Effector memory CD8-positive, alpha-beta T cell (primary cell): ENCODE measurements at places on chromosomes 6 and 20.

GRCh38 chr20:3716195-3716834, 3.9 kb upstream of the SIGLEC1 start:
- peak; percentile 17 for DNase-seq

GRCh38 chr6:45310118-45310788, 17.9 kb upstream of the RUNX2 start:
- peak; percentile 14 for DNase-seq

DNA sequence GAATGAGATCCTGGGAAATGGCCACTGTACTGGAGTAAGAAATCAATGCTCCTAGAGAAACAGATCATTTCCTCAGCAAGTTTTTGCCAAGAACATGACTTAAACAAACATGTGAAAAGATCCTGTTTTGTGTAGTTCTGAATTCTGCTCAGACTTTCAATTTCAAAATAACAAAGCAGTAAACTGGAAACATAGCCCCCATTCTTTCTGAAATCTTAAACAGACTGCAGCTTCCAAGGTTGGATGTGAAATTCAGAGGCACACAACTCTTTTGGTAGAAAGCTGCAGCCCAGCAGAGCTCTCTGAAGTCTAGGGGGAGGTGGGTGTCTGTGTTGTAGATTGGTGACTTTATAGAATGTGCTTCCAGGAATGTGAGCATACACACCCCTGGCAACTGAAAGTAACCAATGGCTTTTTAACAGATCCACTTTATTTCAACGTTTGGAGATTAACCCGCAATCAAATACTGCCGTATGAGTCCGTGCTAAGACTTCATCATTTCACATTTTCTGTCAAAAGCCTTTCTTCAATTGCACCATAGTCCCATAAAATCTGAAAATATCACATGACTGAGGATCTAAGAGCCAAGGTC, 86.4 kb downstream of the ATXN1 start:
- no peak for DNase-seq

GRCh38 chr6:108502832-108503231, 57.9 kb upstream of the FOXO3 start:
- DNase-seq: no peak

DNA sequence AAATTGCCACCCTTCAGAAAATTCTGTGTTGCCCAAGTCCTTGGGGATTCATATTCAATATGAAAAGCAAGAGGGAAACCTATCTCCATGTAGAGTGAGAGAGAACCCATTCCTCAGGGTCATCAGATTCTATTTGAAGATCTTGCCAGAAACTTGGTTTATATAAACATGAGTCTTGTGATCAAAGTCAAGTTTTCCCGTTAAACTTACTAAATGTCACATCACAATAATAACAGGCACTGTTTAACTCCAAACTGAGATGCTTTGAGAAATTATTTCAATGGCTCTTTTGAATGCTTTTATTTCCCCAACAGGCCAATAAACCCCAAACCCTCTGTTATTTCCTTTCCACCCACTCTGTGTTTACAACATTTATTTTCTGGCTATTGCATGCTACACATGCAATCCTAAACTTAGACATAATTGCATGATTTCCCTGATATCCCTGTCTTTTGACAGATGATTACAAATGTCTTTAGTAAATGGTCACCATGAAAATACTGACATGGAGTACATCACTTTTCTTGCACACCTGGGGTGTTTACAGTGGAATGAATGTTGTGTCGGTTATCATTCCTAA, 31.1 kb upstream of the SSTR4 start:
- no peak for DNase-seq

- peak; percentile 24 for DNase-seq
These were observed 258.7 kb downstream of the LRFN2 start for GRCh38 chr6:40328386-40328985.
